ENCODE measurements at places on chromosomes 16 and 17. TPM values are rescaled to one million over a fixed set of nuclear protein-coding genes. Genes with fewer than 3 reads are reported as not detected.

PDILT gene
- total RNA-seq: not detected

OMG gene
- total RNA-seq: 2.1 TPM

KRTAP2-2 gene
- not detected for total RNA-seq

NACA2 gene
- not detected for total RNA-seq

IGF2BP1 gene
- total RNA-seq: not detected

LRRC36 gene
- 0.56 TPM for total RNA-seq

SOST gene
- not detected for total RNA-seq

ITGAD gene
- 0.24 TPM for total RNA-seq

DCTN5 gene
- total RNA-seq: 48.2 TPM

ITGA3 gene
- 56.3 TPM for total RNA-seq

TNFRSF13B gene
- not detected for total RNA-seq

FN3K gene
- total RNA-seq: 13.2 TPM

PRSS33 gene
- total RNA-seq: not detected

ATP2A3 gene
- 27.7 TPM for total RNA-seq

SDR42E2 gene
- total RNA-seq: not detected

SPEM2 gene
- total RNA-seq: not detected

DNA sequence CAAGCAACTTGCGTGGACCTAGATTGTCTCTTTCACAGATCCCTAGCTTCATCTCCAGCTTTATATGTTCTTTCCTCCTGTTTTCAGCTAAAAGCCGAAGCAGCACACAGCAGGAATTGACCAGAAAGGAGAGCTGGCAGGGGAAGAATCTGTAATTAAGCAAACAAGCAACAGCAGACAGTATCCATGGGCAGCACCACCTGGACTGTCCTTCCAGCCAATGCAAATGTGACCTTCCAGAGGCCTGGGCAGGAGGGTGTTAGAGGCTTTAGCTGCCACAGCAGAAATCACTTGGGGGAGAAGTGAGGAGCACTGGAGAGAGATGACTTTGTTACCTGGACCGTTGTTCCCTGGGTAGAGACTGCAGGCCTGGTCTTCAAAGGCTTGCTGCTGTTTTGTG is 427.6 kb upstream of the GOT2 start:
- DNase-seq: no peak

DNA sequence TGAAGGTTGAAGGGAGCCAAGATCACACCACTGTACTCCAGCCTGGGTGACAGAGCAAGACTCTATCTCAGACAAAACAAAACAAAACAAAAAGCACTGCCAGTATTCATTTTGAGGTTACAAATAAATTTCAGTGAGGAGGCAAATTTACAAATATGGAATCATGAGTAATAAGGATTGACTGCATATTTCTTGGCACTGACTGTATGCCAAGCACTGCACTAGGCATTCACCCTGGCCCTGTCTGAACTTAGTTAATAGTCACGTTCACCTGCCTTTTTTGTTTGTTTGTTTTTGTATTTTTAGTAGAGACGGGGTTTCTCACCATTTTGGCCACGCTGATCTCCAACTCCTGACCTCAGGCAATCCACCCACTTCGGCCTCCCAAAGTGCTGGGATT is 5.1 kb downstream of the LDAF1 start:
- no peak for DNase-seq

DNA sequence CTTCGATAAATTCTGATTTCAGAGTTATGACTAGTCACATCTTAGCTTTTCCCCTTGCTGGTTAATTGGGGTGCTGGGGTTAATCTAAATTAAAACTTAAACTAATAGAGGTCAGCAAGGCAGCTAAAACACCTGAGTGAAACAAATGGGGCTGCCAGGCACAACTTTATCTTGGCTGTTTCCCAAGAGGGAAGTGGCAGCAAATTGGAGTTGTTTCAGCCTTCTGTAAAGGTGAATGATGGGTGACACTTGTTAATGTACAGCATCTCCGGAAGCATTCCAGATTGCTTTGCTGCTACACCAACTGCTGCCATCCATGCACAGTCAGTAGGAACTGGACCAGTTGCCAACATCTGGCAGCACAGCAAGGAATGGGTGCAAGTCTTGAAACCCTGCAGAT is 43.9 kb downstream of the AATF start:
- DNase-seq: no peak

- DNase-seq: no peak
These were observed 295.3 kb upstream of the KIF2B start for GRCh38 chr17:53527473-53527872.

- DNase-seq: no peak
These were observed 9.8 kb upstream of the SMPD3 start for GRCh38 chr16:68458101-68458500.

DNA sequence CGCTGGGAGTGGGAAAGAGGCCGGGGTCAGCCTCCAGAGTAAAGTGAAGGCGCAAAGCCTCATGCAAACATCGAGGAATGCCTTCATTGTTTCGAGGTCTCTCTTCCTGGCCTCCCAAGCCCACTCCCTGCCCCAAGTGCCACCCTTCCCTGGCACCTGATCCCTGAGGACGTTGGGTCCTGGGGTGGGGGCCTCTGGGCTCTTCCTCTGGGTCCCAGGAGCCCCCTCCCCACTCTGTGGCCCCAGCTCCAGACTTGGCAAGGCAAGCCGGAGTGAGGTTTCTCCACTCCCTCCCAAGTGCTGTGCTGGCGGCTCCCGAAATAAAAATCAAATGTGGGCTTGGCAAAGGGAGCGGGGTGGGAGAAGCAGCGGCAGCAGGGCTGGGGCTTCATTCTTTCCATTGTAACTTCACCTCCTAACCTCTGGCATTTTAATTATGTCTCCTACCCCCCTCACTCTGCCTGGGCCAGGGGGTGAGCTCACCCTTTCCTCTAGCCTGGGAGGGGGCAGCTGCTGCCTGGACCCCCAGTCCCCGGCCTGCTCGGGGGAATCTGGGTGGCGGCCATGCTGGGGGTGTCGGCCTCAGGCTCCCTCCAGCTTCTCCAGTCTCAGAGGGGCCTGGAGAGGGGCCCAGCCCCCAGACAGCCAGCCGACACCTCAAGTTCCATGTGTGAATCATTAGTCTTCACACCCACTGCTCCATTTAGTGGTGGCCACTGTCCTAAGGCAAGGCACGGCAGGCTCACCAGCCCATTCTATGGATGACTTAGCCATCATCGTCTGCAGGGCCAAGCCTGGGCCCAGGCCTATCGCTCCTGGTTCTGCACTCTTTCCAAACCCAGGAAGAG is 14.6 kb upstream of the TMEM92 start:
- DNase-seq: peak; percentile 83

GRCh38 chr17:33871720-33872540 is 383.2 kb upstream of the CCL2 start:
- DNase-seq: no peak

DNA sequence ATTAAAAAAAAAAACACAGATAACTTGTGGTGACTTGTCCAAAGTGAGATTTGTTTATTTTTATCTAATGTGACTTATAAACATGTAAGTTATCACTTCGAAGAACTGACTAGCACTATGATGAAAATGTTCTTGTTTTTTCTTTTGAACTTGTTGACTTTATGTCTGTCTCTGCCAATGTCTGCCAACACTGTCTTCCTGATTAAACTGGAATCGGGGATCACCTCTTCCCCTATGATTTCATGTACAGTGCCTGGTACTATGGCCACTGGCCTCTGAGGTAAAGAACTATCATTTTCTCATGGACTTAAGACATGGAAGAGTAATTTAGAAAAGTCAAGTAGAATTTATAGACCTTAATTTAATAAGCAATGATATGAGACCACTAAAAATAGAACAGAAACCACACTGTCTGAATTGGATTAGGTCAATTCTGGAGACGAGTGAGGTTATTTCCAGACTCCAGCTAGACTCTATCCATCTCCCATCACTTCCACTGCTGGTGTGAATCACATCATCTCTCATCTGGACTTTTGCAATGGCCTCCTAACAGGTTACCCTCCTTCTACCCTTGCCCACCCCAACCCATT is 8.9 kb downstream of the C17orf78 start:
- no peak for DNase-seq

- DNase-seq: no peak
These were observed 11.1 kb downstream of the ZNF385C start for GRCh38 chr17:42087042-42087701.

GRCh38 chr17:4422864-4423263 is 10.9 kb upstream of the SPNS3 start:
- no peak for DNase-seq

- DNase-seq: no peak
These were observed 116.5 kb downstream of the CMIP start for GRCh38 chr16:81560979-81561657.

DNA sequence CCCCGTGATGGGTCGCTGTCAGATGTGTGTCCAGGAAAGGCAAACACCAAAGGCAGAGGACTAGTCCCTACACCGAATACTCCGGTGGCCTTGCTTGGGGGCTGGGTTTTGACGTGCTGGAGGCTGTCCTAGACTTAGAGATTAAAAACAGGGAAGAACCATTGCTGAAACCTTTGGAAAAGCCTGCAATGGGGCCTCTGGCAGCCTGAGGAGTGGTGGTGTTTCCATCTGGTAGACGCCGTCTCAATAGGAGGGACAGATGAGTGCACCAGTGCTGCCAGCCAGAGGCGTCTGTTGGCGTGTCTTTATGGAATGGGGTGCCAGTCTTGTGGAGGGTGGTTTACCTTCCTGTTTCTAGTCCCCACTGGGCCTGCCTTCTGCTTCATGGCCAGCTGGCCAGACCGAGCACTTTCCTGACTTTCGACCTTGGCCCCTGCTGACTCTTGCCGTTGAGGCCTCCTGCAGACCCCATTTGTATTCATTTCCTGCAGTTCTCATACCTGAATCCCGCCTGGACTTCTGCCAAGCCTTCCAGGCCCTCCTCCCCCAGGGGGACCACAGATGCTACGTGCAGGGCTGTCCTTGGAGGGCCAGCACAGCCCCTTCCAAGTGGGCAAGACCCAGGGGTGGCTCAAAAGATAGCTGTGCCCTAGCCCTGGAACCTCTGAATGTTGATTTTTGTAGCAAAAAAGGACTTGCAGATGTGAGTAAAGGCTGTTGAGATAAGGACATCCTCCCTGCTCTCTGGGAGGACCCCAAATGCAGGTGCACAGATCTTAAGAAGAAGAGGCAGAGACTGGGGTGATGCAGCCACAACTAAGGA is 1.9 kb upstream of the DNASE1 start:
- DNase-seq: peak; percentile 77

DNA sequence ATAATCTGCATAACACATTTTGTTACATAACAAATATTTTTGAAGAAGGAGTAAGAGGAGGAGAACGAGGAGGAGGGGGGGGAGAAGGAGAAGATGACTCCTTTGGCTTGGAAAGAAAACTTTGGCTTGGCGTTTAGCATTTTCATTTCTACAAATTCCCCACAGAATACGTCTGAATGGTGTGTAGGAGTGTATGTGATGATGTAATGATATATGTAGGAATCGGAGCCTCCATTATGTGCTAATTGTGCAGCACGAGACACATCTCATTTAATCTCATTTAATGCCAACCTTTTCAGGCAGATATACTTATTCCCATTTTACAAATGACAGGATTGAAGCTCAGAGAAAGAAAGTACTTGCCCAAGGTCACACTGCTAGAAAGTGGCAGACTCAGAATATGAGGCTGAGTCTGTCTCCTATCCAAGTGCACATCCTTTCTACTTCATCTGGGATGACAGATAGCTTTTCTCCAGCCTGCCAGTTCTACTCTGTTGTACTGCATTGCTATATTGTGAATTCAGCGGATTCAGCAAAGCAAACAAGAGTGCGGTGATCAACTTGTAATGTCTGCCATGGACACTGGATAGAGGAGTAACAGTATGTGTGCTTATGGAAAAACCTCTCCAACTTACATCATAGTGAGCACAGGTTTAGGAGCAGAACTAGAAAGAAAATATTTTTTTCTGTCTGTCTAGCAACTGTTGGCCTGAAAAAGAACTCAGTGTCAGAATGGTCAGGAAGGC is 10.4 kb upstream of the SLC47A2 start:
- no peak for DNase-seq

GRCh38 chr16:85398688-85399582 is 214.2 kb upstream of the GSE1 start:
- DNase-seq: peak; percentile 54

DNA sequence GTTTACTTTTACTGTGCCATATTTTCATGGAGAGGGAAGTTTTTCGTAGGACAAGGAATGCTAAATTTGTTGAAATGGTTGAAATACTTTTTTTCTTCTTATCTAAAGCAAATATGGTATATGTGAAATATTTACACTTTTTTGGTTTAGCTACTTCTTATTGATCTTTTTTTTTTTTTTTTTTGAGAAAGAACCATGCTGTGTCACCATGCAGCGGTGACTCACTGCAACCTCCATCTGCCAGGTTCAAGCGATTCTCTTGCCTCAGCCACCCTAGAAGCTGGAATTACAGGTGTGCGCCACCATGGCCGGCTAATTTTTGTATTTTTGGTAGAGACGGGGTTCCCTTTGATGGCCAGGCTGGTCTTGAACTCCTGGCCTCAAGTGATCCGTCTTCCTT is 100.5 kb downstream of the FTO start:
- no peak for DNase-seq

DNA sequence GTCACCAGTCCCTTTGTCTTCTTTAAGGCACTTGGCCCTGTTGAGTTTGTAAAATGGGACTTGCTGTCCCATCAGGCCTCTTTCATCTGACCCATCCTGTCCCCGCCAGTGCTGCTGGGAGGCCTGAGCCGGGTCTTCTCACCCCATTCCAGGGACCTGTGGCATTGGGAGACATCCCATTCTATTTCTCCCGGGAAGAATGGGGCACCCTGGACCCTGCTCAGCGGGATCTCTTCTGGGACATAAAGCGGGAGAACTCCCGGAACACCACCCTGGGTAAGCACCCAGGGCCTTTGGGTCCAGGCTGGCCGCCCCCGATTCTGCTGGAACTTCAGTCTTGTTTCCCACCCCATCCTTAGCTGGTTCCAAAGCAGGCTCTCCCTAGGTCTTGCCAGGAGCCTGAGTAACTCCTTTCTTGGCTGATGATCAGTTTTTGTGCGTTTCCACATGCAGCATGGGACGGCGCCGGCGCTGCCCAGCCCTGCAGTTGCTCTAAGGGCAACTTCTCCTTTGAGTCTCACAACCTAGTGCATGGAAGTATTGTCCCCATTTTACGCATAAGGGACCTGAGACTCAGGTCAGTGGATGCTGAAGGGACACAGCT is 4.1 kb downstream of the ZNF213 start:
- peak; percentile 74 for DNase-seq
